Amygdala (tissue), 56 donors: ENCODE measurements at places on chromosomes 1 and 21.

DNA sequence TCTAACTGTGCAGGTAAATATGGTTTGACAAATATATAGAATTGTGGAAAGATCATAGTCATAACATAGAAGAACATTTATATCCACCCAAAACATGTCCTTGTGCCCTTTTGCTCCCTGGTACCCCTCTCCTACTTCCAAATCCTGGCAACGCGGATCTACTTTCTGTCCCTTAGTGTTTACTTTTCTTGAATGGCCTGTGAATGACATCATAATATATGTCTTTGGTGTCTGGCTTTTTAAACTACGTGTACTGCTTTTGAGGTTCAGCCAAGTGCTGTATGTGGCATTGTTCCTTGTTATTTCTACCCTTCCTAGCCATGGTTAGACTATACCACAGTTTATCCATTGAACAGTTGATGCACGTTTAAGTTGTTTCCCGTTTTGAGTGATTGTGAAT, 155.6 kb downstream of the SDCCAG8 start:
- DNase-seq, result no peak

- no peak for DNase-seq
Observed at GRCh38 chr1:214492401-214493075, 58.9 kb downstream of the PTPN14 start.

- DNase-seq, result no peak
Observed at GRCh38 chr1:10634428-10635084, 159.8 kb downstream of the PEX14 start.

GRCh38 chr1:163870666-163871065, 548.9 kb downstream of the NUF2 start:
- no peak for DNase-seq

DNA sequence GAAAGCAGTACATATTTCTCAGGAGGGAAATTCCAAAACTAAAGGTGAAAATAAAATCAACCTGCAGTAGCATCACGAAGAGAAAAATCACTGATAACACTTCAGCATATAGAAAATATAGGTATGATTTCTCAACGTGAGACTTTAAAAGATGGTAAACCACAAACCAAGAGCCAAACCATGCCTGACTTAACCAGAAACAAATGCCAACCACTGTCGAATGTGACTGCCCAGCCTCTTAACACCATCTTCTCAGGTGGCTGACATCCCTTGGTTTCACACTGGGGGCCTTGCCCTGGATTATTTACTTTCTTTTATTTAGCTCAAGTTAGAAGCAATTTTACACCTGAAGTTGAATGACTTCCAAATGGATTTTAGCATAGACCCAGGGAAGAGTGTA, 10.1 kb downstream of the HMGCS2 start:
- no peak for DNase-seq

DNA sequence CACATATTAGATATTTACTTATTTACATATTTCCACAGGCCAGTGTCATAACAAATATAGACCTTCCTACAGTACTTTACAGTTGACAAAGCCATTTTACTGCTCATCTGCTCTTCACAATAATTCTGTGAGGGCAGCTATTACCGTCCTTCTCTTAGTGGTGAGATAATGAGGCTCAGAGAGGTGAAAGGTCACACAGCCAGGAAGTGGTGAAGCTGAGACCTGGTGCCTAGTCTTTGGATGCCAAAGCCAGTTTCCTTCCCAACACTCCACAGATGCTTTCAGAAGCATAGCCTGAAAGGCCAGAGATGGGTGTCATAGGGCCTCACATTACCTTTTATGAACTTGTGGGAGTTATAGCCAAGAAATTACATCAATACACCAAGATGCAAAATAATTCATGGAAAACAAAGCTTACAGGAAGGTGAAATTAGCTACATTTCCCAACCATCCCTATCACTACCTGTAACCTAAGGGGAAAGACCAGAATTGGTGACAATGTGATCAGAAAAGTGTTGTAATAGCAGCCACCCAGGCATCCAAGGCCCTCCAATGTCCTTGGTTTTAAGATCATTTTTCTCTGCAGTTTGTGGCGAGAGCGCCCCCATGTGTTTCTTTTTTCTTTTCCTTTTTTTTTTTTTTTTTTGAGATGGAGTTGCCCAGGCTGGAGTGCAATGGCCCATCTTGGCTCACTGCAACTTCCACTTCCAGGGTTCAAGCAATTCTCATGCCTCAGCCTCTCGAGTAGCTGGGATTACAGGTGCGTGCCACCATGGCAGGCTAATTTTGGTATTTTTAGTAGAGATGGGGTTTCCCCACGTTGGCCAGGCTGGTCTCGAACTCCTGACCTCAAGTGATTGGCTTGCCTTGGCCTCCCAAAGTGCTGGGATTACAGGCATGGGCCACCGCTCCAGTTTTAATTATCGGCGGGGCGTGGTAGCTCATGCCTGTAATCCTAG, 26.5 kb upstream of the RPL11 start:
- DNase-seq, result no peak

GRCh38 chr1:41918450-41919043, at the start of gene HIVEP3:
Gene HIVEP3 (minus strand): TSS chr1:41918922.
- no peak for DNase-seq

DNA sequence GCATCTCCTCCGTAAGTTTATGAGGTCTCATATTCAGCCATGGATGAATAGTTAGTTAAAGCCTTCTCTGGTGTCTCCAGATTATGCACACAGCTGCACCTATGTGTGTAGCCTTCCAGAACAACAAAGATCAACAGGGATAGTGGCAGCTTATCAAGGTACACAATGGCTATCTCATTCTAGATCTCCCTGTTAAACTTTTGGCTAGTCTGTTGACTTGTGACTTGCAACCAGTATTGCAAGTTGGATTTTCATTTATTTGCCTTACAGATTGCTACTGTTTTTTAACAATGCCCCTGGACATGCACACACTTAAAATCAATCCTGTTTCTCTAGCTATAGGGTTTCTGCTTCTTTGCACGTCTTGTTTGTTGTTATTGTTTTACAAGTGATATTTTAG, 363.2 kb downstream of the OMA1 start:
- no peak for DNase-seq

DNA sequence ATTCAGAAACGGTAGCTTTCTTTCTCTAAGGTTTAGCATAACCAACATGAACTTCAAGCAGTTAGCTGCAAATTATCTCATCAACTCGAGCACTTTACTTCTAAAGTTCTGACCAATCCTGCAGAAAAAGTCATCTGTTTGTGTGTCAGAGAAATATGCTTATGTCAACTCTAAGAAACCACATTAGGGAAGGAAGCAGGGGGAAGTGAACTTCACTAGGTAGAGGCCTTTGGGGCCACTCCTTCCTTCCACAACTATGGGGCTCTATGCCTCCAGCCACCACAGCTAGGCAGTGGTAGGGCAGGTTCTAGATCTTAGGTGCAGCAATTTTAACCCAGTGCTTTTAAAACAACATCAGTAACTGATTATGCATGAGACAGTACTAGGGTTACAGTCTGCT, 375.9 kb downstream of the DSCAM start:
- DNase-seq, result no peak
